ENCODE measurements at places on chromosomes 5 and 9.

GRCh38 chr5:1724822-1725602, 74.6 kb downstream of the MRPL36 start:
- H3K4me1 ChIP-seq, result no peaks in the 10 kb centered on the region
- DNase-seq, result peak; percentile 92
- H3K4me3 ChIP-seq, result peak overlapping the region; percentile 65
- no peak overlapping the region for H3K27ac ChIP-seq
- peaks cover 10% of the 10 kb centered on the region for H3K27me3 ChIP-seq

DNA sequence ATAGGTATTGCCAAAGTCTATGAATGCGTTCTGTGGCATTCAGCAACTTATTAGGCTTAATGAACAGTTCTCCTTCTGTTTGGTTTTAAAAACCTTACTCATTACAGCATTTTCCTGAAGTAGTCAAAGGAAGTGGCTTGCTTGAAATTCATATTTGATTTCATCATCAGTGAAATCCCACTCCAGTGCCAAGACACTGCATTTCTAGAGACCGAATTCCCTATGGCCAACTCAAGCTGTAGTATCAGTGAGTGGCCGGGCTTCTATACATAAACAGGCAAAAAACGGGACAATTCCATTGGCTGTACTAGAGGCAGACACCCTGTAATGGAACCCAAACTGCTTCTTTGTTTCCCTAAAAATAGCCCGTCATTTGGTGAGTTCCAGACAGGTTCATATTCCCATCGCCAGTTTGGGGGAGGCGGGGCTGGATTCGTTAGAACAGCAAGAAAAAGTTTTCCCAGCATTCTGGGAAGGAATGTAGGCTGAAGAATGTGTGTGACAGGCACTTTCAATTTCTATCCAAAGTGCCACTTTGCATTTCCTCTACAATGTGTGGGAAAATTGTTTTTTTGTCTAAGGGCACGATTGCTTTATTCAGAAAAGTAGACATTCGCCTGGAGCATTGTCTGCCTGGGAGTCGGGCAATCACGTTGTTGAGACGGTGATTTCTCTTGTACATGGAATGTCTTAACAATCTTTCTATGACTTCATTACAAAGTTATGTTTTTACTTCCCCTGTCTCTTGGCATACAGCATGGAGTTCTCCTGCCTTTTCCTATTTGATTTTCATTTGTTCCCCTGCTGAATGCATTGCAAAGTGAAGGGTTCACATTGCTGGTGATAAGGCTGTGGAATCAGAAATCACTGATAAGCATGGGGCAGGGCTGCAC, 141.8 kb upstream of the MAST4 start:
- H3K27ac ChIP-seq, result peak overlapping the region; percentile 97
- H3K27me3 ChIP-seq, result no peaks in the 10 kb centered on the region
- peaks cover 1% of the 10 kb centered on the region for H3K36me3 ChIP-seq
- H3K4me3 ChIP-seq, result peak overlapping the region; percentile 55
- DNase-seq, result no peak
- peaks cover 46% of the 10 kb centered on the region for H3K4me1 ChIP-seq

- H3K4me3 ChIP-seq, result no peak overlapping the region
- H3K27ac ChIP-seq, result no peak overlapping the region
- H3K27me3 ChIP-seq, result no peaks in the 10 kb centered on the region
- H3K4me1 ChIP-seq, result peaks cover 21% of the 10 kb centered on the region
These were observed 106.6 kb upstream of the ANKRD55 start for GRCh38 chr5:56339732-56340131.

DNA sequence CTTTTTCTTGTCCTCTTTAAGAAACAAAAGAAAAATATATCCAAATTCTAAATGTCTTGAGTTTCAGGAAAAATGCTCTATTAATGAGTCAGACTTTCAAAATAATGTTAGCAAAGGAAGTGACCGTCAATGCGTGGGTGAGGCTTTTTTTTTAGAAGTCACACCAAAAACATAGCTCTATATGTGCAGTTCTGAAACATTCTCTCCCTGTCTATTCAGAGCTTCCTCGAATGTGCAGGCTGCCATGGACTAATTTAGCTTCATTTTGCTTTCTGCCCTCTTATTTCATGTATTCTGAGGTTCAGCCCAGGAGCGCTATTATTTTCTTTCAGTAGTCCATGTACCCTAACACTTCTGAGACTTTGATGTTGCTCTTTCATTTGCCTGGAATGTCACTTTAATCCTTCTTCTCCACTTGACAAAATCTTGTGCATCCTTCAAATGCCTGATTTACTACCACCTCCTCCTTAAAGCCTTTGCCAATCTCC, 72.5 kb upstream of the RASA1 start:
- H3K36me3 ChIP-seq, result no peaks in the 10 kb centered on the region
- H3K4me1 ChIP-seq, result peaks cover 20% of the 10 kb centered on the region
- H3K4me3 ChIP-seq, result no peak overlapping the region
- peak overlapping the region; percentile 84 for H3K27ac ChIP-seq
- H3K27me3 ChIP-seq, result no peaks in the 10 kb centered on the region
- no peak for DNase-seq

DNA sequence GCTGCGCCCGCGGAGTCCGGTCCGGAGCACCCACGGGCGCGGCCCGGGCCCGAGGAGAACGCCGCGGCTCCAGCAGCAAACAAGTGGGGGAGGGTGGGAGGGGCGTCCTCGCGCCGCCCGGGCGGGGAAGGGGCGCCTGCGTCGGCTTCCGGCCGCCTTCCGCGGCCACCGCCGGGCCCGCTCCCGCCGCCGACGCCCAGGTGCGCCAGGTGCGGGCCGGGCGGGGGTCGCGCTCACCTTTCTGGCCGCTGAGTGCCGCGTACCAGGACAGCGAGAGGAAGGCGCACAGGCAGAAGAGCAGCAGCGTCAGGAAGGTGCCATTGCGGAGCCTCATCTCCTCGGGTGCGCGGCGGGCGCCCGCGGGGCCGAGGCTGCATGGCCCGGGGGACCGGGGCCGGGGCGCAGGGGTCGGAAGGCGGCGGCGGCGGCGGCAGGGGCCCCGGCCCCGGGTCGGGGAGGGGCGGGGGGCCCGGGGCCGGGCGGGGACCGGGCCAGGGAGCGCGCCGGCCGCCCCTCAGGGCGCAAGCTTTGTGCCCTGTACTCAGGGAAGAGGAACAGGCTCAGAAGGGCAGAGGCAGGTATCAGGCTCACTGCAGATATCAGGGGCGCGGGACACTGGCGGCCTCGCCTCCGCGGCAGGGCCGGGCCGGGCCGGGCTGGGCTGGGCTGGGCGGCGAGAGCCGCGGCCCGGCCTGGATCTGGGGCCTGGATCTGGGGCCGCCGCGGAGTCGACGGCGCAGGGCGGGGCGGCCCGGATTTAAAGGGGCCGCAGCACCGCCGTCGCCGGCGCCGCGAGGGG, at the start of gene MGAT4B:
TSS of gene MGAT4B (minus strand) at position 617 of the 799 bp plus-strand sequence. CDS start at position 334, 283 bp downstream.
- no peak for DNase-seq
- peaks cover 20% of the 10 kb centered on the region for H3K4me1 ChIP-seq
- H3K36me3 ChIP-seq, result peaks cover 5% of the 10 kb centered on the region
- H3K27me3 ChIP-seq, result no peaks in the 10 kb centered on the region
- H3K27ac ChIP-seq, result peak within 1 kb of the TSS; percentile 85

- no peak for DNase-seq
- H3K4me3 ChIP-seq, result no peak overlapping the region
- peaks cover 14% of the 10 kb centered on the region for H3K27me3 ChIP-seq
- H3K27ac ChIP-seq, result no peak overlapping the region
- H3K4me1 ChIP-seq, result peaks cover 33% of the 10 kb centered on the region
These were observed 140.8 kb downstream of the SLC12A2 start for GRCh38 chr5:128224336-128224735.

DNA sequence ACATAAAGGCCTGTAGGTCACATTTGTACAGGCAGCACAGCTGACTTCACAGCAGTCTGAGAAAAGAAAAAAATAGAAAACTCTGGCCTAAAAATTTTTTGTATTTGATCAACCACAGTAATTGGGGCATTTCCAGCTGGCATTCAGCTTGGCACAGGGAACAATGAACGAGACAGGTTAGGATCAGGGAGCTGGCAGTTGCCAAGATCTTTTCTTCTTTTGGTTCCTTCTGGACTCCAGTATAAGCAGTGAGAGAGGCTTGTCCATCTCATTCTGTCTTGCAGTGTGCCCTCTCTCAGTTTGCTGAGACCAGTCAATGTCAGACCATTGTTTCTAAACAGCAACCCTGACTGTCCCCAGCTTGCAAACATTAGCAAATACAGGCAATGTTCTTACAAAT, 601.1 kb downstream of the TLR4 start:
- H3K4me1 ChIP-seq, result no peaks in the 10 kb centered on the region
- no peak for DNase-seq
- H3K4me3 ChIP-seq, result no peak overlapping the region
- no peaks in the 10 kb centered on the region for H3K27me3 ChIP-seq
- H3K27ac ChIP-seq, result no peak overlapping the region

DNA sequence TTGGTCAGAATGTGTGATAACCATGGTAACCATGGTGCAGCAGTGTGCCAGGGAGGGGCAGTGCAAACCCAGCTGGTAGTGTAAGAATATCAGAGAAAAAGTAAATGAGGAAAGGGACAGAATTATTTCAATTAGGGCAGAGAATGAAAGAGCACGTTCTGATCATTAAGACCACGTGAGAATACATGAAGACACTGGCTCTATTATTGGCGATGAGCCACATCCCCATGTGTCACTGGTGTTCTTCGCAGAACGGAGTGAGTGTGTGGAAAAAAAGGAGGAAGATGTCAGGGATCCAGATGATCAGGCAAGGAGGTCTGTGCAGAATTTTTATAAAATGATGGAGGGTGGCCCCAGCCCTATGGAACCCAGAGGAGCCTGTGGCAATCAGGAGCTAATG, 315.5 kb downstream of the SEMA5A start:
- H3K36me3 ChIP-seq, result peaks cover 31% of the 10 kb centered on the region
- no peak overlapping the region for H3K4me3 ChIP-seq
- H3K4me1 ChIP-seq, result peaks cover 46% of the 10 kb centered on the region
- peak overlapping the region; percentile 69 for H3K27ac ChIP-seq
- no peaks in the 10 kb centered on the region for H3K27me3 ChIP-seq

DNA sequence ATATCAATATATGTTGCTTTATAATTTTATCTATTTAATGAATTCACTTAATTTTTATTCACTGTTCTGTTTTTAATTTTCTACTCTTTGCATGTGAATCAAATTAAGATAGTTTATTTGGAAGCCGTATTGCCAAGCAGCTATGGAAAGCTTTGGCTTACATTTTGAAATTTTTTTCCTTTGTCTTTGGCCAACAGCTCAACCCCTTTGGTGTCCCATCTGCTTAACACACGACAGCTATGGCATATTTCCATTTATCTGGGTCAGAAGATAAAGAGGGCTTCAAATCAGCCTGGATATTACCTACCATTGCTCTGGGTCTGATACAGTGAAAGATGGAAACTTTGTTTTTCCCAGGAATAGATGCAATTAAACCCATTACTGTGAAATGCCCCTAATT, 201.0 kb downstream of the WDR70 start:
- no peaks in the 10 kb centered on the region for H3K27me3 ChIP-seq
- H3K4me1 ChIP-seq, result peaks cover 4% of the 10 kb centered on the region
- H3K36me3 ChIP-seq, result no peaks in the 10 kb centered on the region
- no peak overlapping the region for H3K4me3 ChIP-seq
- DNase-seq, result no peak

DNA sequence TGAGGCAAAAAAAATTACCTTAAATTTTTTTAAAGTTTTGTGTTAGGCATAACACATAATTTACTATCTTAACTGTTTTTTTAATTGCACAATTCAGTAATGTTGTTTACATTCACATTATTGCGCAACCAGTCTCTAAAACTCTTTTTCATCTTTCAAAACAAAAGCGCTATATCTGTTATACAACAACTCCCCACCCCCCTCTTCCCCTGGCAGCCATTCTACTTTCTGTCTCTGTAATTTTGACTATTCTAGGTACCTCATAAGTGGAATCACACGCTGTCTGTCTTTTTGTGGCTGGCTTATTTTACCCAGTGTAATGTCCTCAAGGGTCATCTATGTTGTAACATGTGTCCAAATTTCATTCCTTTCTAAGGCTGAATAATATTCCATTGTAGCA, 241.5 kb upstream of the DMRT1 start:
- no peak overlapping the region for H3K27ac ChIP-seq
- H3K4me1 ChIP-seq, result no peaks in the 10 kb centered on the region
- H3K36me3 ChIP-seq, result peaks cover 3% of the 10 kb centered on the region
- H3K4me3 ChIP-seq, result no peak overlapping the region

DNA sequence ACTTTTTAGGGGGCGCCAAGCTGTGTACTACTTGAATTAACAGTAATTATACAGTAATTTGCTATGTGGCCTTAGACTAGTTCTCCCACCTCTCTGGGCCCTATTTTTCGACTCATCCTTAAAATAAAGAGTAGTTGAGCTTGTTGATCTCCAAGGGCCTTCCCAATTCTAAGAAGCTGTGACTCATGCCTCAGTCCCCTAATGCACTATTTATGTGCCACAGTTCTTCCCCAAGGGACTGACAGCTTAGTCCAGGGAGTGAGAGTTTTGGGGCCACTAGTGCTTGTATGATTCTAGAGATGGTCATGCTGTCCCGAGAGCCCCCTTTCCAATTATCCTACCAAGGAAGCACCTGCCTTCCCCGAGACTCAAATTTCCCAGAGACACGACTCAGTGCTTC, 149.7 kb downstream of the PAPPA start:
- H3K4me3 ChIP-seq, result no peak overlapping the region
- no peak for DNase-seq
- H3K4me1 ChIP-seq, result peaks cover 70% of the 10 kb centered on the region
- no peaks in the 10 kb centered on the region for H3K27me3 ChIP-seq

DNA sequence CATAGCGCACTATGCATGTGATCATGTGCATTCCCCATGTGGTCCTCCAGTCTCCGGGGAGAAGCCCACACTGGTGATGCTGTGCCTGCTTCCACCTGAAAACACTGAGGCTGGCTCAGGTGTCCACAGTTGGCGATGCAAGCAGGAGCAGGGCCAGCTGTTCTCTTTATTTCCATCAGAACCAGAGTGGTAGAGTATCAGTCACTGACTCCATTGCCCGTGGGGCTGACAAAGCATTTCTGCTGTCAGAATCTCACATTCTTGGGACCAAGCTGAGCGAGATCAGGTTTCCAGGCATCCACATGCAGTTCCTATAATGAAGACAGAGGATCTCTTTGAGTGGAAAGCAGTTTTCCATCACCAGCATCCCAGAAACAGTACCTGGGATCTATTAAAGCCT, 52.5 kb downstream of the GADD45G start:
- H3K4me3 ChIP-seq, result no peak overlapping the region
- peaks cover 13% of the 10 kb centered on the region for H3K4me1 ChIP-seq

DNA sequence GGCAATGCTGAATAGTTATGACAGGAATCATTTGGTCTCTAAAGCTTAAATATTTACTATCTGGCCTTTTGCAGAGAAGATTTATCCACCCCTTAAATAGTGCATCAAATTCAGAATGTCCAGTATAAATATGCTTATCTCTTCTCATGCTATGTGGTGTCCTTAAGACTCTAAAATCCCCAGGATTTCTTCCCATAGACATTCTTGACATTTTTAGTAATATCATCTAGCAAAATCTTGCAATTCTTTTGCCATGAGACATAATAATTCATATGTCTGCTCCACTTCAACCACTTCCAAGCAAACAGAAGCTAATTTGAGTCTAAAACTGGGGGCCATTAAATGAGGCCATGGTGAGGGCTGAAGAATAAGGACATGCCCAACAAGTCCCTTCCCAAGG, 1923.4 kb upstream of the CDH9 start:
- peaks cover 35% of the 10 kb centered on the region for H3K4me1 ChIP-seq
- no peaks in the 10 kb centered on the region for H3K27me3 ChIP-seq
- peak overlapping the region; percentile 77 for H3K27ac ChIP-seq
- no peak for DNase-seq
- no peaks in the 10 kb centered on the region for H3K36me3 ChIP-seq

GRCh38 chr5:61344187-61344944, 12.3 kb downstream of the ZSWIM6 start:
- no peak overlapping the region for H3K4me3 ChIP-seq
- H3K36me3 ChIP-seq, result no peaks in the 10 kb centered on the region
- no peaks in the 10 kb centered on the region for H3K27me3 ChIP-seq
- DNase-seq, result no peak
